Ascending aorta (tissue), 2 donors: ENCODE measurements at places on chromosomes 5 and 9. TPM values are rescaled to one million over a fixed set of nuclear protein-coding genes. Genes with fewer than 3 reads are reported as not detected.

The ADRA1B gene
- 20.6 TPM for total RNA-seq

The SV2C gene
- total RNA-seq, result not detected

The OTP gene
- not detected for total RNA-seq

The PCDHGC5 gene
- 0.11 TPM for total RNA-seq

The PTGES gene
- 8.9 TPM for total RNA-seq

The SLC6A18 gene
- total RNA-seq, result not detected

The FAM169A gene
- not detected for total RNA-seq

The SLC46A2 gene
- total RNA-seq, result not detected

The TMEM141 gene
- 10.9 TPM for total RNA-seq

DNA sequence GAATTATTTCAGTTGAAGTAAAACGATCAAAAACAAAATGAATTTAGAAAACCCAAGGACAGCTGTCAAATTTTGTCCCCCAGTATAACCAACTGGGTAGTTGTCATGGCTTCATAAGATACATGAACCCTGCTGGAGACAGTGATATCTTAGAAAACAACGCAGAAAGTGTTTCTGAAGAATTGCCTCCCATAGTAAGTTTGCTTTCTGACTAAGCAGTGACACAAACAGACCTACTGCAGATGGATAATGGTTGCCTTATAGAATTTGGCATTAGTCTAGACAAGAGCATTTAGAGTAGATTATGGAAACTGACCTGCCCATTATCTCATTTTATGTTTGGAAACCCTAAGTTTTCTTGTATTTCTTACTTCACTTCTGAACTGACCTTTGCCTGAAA lies 187.7 kb upstream of the KCNN2 start:
- H3K27me3 ChIP-seq, result no peaks in the 10 kb centered on the region
- H3K36me3 ChIP-seq, result no peaks in the 10 kb centered on the region
- no peak for DNase-seq
- H3K4me1 ChIP-seq, result no peaks in the 10 kb centered on the region
- no peak overlapping the region for H3K27ac ChIP-seq
- no peak overlapping the region for H3K4me3 ChIP-seq

GRCh38 chr5:141330299-141331080 lies at the start of gene PCDHGA1:
Gene PCDHGA1 (plus strand): TSS chr5:141330514.
- no peaks in the 10 kb centered on the region for H3K27me3 ChIP-seq
- no peaks in the 10 kb centered on the region for H3K36me3 ChIP-seq
- H3K4me1 ChIP-seq, result no peaks in the 10 kb centered on the region
- no peak for DNase-seq
- H3K4me3 ChIP-seq, result no peak within 1 kb of the TSS
- H3K27ac ChIP-seq, result no peak within 1 kb of the TSS

DNA sequence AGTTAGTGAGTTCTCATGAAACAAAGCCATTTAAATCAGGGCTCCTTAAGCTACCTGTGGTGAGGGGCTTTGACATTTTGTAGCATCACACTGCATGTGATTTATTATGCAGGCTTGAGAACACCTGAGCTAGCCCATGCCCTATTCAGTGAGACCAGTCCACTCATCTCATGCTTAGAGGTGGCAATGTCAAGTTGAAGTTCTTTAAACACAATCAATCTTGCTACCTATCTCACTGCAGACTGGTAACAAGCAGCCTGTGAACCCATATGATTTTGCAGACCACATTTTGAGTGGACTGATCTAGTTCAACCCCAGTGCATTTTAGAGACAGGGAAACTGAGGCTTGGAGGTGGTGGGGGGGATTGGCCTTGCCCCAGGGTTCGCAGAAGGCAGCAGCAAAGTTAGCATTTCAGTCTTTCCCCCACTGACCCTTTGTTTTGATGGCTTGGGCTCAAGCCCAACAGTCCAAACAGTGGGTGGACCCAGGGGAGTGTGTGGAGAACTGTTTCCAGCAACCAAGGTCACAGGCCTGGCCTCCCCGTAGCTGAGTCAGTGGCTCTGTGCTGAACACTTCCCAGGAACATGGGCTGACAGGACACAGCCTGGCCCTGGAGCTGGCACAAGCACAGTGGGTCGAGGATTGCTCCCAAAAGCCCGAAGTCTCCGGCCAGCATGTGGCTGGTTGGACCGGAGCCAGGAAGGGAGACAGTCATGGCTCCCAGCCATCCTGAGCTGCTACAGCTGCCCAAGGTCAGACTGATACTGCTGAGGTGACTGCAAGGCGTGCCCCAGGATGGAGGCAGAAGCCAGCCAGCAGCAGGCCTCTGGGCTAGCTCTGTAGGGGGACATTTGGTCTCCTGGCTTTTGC lies 95.3 kb downstream of the RGS3 start:
- no peak overlapping the region for H3K4me3 ChIP-seq
- H3K27me3 ChIP-seq, result no peaks in the 10 kb centered on the region
- no peaks in the 10 kb centered on the region for H3K36me3 ChIP-seq

GRCh38 chr9:95096807-95097206 lies 220.7 kb downstream of the FANCC start:
- H3K27me3 ChIP-seq, result no peaks in the 10 kb centered on the region
- no peak overlapping the region for H3K4me3 ChIP-seq
- peak overlapping the region; percentile 95 for H3K27ac ChIP-seq
- peaks cover 66% of the 10 kb centered on the region for H3K4me1 ChIP-seq
- peaks cover 3% of the 10 kb centered on the region for H3K36me3 ChIP-seq
- DNase-seq, result no peak

DNA sequence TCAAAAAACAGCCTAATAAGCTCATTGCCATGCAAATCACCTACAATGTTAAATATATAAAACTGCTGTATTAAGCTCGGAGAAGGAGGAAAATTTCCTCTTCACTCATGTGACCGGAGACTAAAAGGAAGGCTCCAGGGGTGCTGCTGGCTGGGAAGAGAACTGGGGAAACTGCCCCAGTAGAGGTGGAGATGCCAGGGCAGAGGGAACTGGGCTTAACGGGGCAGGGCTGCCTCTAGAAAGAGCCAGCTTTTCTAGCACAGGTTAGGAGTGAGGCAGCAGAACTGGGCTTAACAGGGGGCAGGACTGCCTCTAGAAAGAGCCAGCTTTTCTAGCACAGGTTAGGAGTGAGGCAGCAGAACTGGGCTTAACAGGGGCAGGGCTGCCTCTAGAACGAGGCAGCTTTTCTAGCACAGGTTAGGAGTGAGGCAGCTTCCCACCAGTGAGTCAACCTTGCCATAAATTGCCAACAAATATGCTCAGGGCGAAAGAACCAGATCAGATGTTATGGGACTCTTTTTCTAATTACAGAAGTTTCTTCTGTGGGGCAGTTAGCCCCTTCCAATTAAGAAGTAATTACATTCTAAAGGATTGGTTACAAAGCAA lies 115.3 kb downstream of the FANCC start:
- H3K27me3 ChIP-seq, result no peaks in the 10 kb centered on the region
- no peak overlapping the region for H3K27ac ChIP-seq
- H3K4me3 ChIP-seq, result no peak overlapping the region
- DNase-seq, result no peak
- no peaks in the 10 kb centered on the region for H3K36me3 ChIP-seq

DNA sequence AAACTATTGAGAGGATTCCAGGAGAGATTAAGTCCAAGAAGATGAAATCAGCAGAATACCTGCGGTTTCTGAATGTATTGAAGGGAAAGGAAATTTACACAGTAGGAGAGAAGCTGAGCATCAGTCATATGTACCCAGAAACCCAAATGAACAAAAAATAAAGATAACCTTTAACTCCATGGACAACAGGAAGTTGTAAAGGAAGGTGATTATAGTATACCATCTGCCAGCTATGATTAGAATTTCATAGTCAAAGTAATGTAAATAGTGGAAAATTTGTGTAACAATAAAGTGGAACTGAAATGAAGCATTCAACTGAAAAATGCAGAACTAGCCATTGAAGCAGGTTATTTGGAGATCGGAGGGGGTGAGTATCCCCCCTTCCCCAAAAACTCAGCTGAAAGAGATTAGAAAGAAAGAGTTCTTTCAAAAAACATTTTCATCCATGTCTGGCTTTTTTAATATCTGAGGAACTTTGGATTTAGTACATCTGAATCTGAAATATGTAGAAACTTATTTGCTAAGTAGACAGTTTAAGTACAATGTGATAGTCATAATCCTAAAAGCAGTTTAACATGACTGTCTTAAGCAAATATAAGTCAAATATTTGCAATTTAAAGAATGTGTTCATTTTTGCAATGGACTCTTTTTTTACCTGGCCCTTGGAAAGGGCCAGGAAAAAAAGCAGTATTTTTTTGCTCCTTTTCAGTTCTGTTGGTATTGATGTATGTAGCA lies 58.4 kb downstream of the APC start:
- no peak overlapping the region for H3K27ac ChIP-seq
- peaks cover 51% of the 10 kb centered on the region for H3K36me3 ChIP-seq
- H3K4me3 ChIP-seq, result no peak overlapping the region
- H3K4me1 ChIP-seq, result no peaks in the 10 kb centered on the region

- H3K27me3 ChIP-seq, result no peaks in the 10 kb centered on the region
- H3K4me3 ChIP-seq, result no peak overlapping the region
- no peak overlapping the region for H3K27ac ChIP-seq
- DNase-seq, result no peak
- H3K36me3 ChIP-seq, result no peaks in the 10 kb centered on the region
These were observed 598.2 kb downstream of the PRELID2 start for GRCh38 chr5:145236983-145237382.

DNA sequence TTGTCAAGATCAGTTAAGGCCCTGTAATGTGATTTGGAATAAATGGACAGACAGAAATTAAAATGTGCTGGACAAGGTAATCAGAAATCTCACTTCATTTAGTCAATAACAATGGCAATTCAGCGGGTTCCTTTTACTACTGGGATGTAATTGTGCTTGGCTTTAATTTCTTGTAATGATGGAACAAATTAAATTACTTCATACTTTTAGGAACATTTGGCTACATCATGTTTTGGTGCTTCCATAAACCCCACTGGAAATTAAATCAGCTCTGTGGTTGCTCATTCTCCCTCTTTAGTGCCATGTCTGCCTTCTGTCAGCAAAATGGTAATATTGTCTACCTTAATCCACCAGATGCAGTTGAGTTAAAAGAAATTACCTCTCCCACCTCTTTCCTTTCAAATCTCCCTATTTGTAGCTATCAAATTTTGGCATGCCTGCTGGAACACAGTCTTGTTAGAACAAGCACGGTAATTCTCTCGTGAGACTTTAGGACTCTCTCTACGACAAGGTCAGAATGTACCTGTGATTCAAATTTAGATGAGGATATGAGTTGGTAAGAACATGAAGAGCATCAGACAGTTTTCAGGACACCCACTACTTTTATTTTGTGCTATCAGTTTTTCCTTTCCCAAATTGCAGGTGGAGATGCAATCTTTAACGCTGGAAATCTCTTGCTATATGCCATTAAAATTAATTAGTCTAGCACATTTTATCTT lies 476.3 kb downstream of the RAB3C start:
- H3K4me3 ChIP-seq, result no peak overlapping the region
- H3K27ac ChIP-seq, result no peak overlapping the region
- no peaks in the 10 kb centered on the region for H3K27me3 ChIP-seq

DNA sequence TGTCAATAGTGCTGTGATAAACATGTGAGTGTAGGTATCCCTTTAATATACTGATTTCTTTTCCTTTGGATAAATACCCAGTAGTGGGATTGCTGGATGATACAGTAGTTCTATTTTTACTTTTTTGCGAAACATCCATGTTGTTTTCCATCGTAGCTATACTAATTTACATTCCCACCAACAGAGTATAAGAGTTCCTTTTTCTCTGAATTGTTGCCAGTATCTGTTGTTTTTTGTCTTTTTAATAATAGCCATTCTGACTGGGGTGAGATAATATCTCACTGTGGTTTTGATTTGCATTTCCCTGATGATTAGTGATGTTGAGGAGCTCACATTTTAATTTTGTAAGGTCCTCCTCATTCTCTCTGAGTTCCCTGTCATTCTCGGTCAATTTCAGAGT lies 71.1 kb upstream of the NFIL3 start:
- no peaks in the 10 kb centered on the region for H3K27me3 ChIP-seq
- H3K4me3 ChIP-seq, result no peak overlapping the region
- no peaks in the 10 kb centered on the region for H3K36me3 ChIP-seq
- H3K4me1 ChIP-seq, result peaks cover 10% of the 10 kb centered on the region
- no peak for DNase-seq

- no peaks in the 10 kb centered on the region for H3K36me3 ChIP-seq
- no peak overlapping the region for H3K27ac ChIP-seq
- DNase-seq, result no peak
- H3K4me3 ChIP-seq, result no peak overlapping the region
- no peaks in the 10 kb centered on the region for H3K4me1 ChIP-seq
These were observed 19.5 kb upstream of the C6 start for GRCh38 chr5:41232797-41233196.

DNA sequence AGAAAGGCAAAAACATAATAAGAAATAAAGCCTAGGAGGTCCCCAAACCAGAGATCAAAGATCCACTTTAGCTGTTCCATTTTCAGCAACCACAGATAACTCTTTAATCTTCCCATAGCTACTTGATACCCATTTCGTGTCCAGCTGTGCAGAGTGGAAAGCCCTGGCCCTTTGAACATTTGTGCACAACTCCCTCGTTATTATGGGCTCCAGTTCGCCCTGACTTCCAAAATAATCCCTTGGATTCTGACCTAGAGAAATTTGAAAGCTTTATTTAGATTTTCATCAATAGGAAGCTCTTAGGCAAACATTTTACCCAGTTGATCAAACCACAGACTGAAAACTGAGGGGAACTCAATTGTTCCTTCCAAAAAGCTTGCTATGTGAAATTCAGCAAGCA lies 4.8 kb downstream of the MYOT start:
- H3K27ac ChIP-seq, result no peak overlapping the region
- no peak overlapping the region for H3K4me3 ChIP-seq
- no peaks in the 10 kb centered on the region for H3K27me3 ChIP-seq
- H3K4me1 ChIP-seq, result no peaks in the 10 kb centered on the region
- no peaks in the 10 kb centered on the region for H3K36me3 ChIP-seq
- DNase-seq, result no peak

- no peak overlapping the region for H3K4me3 ChIP-seq
- H3K27ac ChIP-seq, result no peak overlapping the region
- DNase-seq, result no peak
- no peaks in the 10 kb centered on the region for H3K27me3 ChIP-seq
- H3K4me1 ChIP-seq, result no peaks in the 10 kb centered on the region
These were observed 14.4 kb downstream of the SIT1 start for GRCh38 chr9:35636135-35636876.
